ENCODE measurements at places on chromosomes 16 and 17.

GRCh38 chr16:80741724-80742123 lies 62.7 kb downstream of the CDYL2 start:
- DNase-seq: no peak

- DNase-seq: no peak
Measured at GRCh38 chr16:965036-965395, 5.8 kb downstream of the LMF1 start.

- DNase-seq: peak; percentile 33
Measured at GRCh38 chr17:76353004-76353598, 615 bp downstream of the PRPSAP1 start.

- no peak for DNase-seq
Measured at GRCh38 chr16:67342616-67343015, 16.0 kb downstream of the LRRC36 start.

DNA sequence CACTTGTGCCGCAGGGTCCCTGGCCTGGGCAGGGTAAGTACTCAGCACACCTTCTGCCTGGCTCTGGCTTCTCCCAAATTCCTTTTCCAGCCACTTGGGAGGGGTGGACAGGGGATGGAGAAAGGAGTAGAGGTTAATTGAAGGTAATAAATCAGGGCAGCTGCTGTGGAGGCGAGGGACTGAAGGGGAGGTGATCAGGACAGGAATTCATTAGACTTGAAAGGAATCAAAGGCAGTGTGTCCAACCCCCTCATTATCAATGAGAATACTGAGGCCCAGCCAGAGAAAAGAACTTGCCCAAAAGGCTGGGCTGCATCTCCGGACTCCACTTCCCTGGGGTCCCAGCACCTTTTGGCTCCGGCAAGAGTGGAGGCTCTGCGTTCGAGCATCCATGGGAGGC lies 2.4 kb downstream of the SOST start:
- no peak for DNase-seq

- DNase-seq: no peak
Measured at GRCh38 chr16:85074225-85074914, 37.9 kb downstream of the CIBAR2 start.

GRCh38 chr17:82170412-82170961 lies 42.2 kb downstream of the CCDC57 start:
- no peak for DNase-seq

- DNase-seq: no peak
Measured at GRCh38 chr17:7211491-7212273, 8.0 kb downstream of the DLG4 start.

- no peak for DNase-seq
Measured at GRCh38 chr17:79629548-79630049, 18.7 kb upstream of the RBFOX3 start.

DNA sequence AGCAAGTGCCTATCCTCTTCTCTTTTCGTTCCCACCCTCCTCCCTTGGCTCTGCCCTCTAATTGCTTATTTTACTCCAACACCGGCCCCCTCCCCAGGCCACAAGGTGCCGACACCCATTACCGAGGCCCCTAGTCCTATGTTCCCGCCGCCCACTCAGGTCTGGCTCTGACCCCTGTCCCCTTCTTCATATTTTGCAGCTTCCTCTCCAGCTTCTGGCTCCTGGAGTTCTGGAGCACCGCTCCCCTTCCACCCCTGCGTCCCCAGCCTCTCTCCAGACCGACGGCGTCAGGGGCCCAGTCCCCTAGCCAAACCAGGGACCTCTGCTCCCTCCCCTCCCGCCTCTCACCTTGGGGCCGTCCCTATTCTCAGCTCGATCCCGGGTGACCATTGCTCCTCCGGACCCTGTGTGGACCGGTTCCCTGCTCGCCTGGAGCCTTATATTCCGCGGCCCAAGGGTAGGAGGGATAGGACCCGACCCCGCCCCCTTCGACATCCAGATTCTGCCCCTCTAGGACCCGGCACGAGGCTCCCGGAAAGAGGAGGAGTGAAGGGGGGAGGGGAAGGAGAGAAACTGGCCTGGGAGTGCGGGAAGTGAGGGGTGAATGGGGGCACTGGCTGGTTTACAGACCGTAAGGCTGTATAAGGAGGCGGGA lies at the start of gene HES7:
Gene HES7 (minus strand): TSS at position 412 of the 655 bp plus-strand sequence. CDS start 22 bp downstream, at position 390.
- no peak for DNase-seq

DNA sequence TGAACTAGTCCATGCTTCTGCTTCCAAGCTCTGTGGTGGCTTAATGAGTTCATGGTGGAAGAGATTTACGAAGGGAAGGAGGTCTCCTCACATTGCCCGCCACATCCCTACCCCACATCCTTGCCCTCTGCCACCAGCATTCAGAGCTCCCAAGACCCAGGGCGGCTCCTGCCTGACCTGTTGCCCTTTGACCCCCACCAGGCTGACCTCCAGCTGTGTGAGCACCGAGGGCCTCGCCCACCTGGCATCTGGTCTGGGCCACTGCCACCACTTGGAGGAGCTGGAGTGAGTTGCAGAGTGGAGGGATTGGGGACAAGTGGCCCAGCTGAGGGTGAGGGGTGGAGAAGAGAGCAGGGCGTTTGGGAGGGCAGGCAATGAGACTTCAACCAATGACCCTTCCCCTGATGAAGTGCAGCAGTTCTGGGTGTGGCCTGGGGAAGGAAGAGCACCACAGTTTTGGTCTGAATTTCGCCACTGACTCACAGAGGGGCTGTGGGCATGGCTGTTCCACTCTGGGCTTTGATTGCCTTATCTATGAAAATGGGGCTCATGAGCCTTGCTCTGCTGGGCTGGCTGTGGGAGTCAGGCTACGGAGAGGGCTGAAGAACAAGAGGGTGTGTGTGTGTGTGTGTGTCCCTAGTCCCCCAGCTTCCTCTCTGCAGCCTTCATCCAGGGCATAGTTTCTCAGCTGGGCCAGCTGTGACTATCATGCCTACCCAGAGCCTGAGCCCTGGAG lies 22.6 kb upstream of the CPNE2 start:
- DNase-seq: no peak

DNA sequence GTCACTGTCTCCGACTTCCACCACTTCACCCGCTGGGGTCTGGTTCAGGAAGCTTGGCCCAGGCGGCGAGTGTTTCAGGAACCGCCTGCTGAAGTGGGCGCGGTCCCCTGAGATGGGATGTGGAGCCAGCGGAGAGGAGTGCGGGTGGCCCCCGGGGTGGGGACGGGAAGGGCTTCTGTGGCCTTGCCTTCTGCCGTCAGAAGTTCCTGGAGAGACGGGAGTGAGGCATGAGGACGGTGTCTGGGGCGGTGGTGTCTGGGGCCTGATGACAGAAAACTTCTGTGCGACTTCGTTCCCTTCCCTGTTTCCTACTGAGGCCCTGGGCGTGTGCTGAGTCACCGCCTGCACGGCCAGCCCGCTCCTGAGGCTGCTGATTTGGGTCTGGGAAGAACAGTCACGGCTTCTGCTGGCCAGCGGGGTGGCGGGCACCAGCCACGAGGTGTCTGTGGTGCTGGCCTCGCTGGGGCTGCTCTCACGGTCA lies 12.3 kb upstream of the NLRC3 start:
- DNase-seq: no peak

- peak; percentile 29 for DNase-seq
Measured at GRCh38 chr16:56789360-56789759, 59.4 kb downstream of the NUP93 start.

- DNase-seq: no peak
Measured at GRCh38 chr16:49150341-49150740, 131.3 kb downstream of the CBLN1 start.

DNA sequence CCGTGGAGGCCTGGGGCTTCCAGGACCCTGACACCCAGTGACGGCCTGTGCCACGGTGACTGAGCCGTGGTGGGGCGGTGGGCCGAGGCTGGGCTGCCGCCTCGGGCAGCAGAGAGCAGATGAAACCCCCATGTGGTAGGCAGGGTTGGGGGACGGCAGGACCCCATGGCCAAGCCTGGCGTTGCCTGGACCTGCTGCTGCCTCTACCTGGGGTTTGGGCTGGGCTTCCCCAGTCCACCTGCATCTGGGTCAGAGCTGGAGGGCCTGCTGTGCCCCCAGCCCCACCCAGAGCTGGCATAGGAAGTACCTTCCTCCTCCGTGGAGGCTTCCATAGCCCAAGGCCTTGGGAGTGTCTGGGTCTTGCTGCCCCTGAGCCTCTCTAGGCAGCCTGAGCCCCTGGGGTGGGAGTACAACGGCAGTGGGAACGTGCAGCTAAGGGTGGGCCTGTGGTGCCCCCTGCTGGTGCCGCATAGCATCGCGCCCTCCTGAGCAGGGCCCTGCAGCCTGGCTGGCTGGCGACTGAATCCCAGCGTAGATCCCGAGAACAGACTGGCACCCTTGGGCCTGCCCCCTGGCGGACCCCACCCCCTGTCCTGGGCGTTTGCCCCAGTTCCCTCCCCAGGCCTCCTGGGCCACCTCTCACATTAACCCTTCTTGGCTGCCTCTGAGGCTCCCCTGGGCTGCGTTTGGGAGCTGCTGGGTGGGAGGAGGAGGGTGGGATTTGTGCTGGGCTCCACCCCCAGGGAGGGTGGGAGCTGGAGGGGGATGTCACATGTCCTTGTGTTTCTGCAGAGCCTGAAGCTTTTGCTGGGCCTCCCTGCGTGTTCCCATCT lies 12.6 kb upstream of the ATP6V0C start:
- peak; percentile 82 for DNase-seq

GRCh38 chr17:58278661-58279015 lies 2.1 kb downstream of the MPO start:
- DNase-seq: no peak

GRCh38 chr17:46819906-46820351 lies 1.4 kb upstream of the WNT3 start:
- no peak for DNase-seq

GRCh38 chr17:7403043-7403726 lies 712 bp downstream of the TMEM256 start:
- peak; percentile 80 for DNase-seq

DNA sequence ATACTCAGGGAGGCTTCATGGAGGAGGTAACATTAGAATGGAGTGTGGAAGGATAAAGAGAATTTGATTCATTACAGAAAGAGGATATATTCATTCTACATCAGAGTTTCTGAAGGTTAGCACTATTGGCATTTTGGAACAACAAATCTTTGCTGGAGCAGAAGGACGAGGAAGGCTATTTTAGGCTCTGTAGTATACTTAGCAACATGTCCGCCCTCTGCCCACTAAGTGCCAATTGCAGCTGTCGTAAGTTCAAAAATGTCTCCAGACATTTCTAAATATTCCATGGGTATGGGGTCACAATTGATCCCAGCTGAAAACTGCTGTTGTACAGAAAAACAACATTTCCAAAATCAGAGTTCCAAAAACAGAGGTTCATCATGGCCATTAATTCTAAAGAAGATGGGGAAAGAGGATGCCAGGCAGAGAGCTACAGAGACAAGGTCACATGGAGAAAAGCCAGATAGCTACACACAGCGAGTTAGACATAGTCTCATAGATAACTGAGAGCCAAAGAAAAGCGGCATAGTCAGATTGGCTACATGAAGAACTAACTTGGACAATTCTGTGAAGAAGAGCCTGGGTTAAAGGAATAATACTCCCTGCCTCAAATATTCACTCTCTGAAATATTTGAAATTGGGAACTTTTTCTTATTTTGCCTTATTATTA lies 846.4 kb upstream of the CDH8 start:
- no peak for DNase-seq

GRCh38 chr16:20099375-20099774 lies 25.7 kb upstream of the GPR139 start:
- DNase-seq: no peak

Data from colonic mucosa (tissue), 4 donors.